ENCODE measurements at places on chromosomes 3 and 15.

- no peak for DNase-seq
Measured at GRCh38 chr3:40821315-40821714, 296.6 kb downstream of the ZNF621 start.

DNA sequence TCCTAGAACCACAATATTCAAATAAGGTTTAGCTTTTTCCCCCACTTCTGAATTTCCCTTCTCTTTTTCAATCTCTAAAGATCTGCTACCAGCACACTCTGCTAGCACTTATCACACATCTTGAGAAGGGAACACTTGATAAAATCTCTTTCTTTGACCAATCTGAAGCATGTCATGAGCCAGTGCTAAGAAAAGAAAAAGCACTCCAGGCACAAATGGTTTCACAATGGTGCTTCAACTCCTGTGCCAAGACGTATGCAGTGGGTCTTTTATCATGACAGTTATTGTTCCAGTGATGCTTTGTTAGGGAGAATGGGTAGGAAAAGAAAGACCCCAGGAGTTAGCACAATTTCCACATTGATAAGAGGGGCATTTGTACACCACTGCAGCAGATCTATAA lies 248.4 kb downstream of the ZNF385D start:
- DNase-seq: no peak

- no peak for DNase-seq
Measured at GRCh38 chr3:41808152-41808551, 153.8 kb downstream of the ULK4 start.

DNA sequence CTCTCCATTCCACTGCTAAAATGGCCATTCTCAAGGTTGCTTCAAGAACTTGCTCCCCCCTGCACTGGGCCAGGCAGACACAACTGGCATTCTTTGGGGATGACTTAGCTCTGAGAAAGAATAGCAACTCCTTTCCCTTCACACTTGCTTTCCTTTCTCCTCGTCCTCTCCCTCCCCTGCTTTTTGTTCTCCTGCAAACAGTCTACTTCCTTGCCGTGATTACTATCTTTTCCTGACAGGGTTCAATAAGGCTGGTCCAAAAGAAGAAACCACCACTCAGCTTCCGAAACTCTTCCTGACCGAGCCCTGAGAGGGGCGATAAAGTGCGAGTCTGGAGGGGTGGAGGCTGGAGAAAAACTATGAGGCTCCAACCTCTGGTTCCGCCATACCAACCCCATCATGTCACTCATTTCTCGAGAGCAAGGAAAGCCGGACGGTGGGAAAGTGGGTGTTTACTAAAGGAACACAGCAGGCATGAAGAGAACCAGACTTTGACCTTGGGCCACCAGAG lies 5.0 kb downstream of the AMOTL2 start:
- DNase-seq: no peak

DNA sequence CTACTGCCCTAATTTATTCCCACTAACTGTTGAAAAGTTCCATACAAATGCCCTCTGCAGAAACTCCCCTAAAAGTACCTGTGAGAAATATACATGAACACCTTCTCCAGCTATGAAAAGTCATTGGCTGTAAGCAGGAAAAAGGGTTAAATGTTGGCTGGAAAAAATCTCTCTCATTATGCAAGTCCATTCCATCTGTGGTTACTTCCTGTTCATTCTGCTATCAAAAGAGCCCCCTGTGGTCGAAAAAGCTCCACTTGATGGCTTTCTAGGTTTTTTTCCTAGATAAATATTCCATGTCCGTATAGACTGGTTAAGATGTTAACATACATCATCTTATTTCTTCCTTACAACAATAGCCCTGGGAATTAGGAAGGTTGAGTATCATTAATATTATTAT lies 56.2 kb upstream of the AKAP13 start:
- no peak for DNase-seq

DNA sequence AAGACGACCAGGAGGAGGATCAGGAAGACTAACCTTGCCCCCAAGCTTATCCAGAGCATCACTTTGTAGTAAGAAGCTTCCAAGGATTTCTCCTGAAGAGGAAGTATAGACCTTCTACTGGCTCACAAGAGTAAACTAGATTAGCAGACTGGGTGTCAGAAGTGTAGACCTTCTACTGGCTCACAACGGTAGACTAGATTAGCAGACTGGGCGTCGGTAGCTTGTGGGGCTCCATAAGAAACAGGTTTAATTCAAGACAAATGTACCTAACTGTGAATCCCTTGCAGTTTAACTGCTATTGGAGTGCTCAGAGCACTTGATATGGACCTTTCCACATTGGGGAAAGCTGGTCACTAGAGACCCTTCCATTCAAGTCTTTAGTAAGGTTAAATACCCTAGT lies 12.9 kb downstream of the FBXO40 start:
- DNase-seq: no peak

GRCh38 chr3:194165271-194166018 lies 29.5 kb downstream of the HES1 start:
- no peak for DNase-seq

GRCh38 chr15:78131295-78132061 lies at the start of gene CIB2:
Gene CIB2, minus strand, starts transcription at chr15:78131445. Its CDS starts 230 bp downstream, at chr15:78131215.
- DNase-seq: peak; percentile 63

GRCh38 chr3:10119376-10119775 lies 3.9 kb downstream of the BRK1 start:
- no peak for DNase-seq

GRCh38 chr3:101104321-101104720 lies 111.1 kb upstream of the ABI3BP start:
- DNase-seq: no peak

- DNase-seq: no peak
Measured at GRCh38 chr15:98504998-98505397, 143.3 kb upstream of the IGF1R start.

- DNase-seq: no peak
Measured at GRCh38 chr3:159637883-159638542, 350.6 kb upstream of the IL12A start.

DNA sequence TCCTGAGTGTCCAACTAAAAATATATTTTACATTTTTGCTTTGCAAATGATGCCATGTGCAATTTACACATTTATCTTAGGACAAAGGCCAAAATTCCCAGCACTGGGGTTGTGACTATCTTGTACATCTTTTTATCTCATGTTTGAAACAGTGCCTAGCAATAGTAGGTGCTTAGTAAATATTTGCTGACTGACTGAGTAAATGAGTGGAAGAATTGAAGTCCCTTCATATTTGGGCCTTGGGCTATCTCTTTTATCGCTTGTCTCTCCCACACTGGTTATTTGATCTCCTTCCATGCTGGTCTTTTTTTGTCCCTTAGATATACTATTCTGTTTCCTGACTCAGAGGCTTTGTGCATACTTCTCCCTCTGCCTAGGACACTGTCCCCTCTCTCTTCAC lies 213.1 kb upstream of the GOLGA6L4 start:
- DNase-seq: no peak

DNA sequence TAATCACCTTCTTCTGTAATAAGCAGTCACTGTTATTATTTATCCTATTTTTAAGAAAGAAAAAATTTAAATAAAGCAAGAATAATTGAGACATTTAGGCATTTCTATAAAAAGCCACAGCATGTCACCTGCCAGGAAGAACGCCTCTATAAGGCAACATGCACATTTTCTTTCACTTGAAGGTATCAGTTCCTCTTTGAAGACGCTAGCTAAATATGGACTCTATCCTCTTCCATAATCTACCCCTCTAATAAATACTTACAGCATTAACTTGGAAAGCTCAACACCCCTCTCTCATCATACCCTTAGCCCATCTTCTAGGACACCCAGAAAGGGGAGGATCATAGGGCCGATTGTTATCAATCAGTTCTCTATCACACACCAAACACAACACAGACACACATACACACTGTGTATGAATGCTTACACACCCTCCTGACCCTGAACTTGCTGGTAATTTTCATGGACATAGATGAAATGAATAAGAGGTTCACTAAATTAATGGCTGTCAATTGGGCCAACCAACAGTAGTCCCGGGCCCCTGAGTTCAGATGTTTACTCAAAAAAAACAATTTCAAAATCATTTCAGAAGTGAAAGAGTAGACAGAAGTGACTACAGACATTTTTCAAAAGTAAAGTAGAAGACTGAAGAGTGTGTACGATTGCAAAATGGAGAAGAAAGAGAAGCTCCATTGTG lies 102.5 kb downstream of the ZMAT3 start:
- no peak for DNase-seq

DNA sequence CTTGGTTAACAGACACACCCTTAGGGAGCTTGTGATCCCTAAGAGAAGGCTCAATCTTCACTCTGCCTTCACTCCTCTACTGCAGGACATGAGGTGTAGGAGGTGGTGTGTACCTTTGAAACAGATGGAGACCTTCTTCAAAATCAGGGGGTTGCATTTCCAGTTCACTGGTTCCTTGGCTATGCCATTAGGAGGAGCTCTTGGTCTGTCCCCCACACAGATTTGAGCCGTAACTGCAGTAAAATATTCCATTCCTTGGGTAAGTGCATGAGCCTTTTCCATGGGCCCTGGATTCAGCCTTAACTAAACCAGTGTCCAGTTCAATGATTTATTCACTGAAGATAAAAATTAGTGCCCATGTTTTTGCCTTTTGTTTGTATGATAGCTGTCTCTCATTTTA lies 144.6 kb downstream of the MCTP2 start:
- DNase-seq: no peak

Measured in effector memory CD4-positive, alpha-beta T cell (primary cell).